Activated CD4-positive, alpha-beta T cell treated with anti-CD3 and anti-CD28 coated beads for 4 hours (primary cell): ENCODE measurements at places on chromosomes 5 and 9.

GRCh38 chr5:9020996-9021395 lies 524.9 kb downstream of the SEMA5A start:
- no peak for DNase-seq

GRCh38 chr5:135438636-135439221 lies 8.4 kb downstream of the DCANP1 start:
- DNase-seq, result no peak

DNA sequence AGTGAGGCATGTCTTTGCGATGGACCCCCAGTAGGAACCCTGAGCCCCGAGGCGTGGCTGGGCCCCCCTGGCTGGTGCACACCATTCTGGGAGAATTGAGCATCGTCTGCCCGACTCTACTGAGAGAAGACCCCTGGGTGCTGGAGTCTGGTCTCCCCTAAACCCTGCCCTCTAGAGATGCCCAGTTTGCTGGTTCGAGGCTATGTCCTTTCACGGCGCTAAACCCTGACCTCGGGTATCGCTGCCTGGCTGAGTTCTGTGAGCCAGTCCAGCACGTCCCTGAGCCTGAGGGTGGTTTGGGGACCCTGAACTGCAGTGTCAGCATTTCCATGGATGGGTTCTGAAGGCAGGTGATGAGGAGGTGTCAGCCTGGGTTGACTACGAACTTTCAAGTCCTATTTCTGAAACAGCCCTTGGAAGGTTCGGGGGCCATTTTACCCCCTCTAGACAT lies 128.8 kb downstream of the RXRA start:
- DNase-seq, result no peak

DNA sequence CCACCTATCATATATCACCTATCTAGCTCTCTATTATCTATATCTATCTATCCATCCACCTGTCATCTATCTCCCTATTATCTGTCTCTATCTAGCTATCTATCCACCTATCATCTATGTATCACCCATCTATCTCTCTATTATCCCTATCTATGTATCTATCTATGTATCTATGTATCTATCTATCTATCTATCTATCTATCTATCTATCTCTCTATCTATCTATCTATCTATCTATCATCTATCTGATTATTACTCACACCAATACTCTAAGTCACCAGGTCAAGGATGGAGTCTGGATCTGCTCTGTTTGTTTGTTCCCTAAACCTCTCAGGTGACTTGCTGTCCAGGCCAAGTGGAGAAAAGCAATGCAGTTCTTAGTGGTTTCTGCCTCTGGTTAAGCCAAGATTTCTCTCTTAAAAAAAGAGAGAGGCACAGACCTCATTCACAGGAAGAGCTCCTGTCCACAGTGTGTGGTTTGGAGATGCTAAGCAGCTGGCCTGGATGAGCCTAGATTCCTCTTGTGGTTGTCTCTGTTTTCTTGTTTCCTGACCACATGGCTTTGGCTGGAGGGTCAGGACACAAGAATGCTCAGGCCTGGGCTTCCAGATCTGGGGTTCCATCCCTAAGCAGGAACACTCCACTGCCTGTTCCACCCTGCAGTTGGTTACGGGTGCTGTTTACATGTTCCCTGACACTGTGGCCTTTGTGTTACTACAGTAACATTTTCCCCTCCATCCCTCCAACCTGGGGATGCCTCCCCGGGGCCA lies 133.4 kb downstream of the PHF2 start:
- no peak for DNase-seq

DNA sequence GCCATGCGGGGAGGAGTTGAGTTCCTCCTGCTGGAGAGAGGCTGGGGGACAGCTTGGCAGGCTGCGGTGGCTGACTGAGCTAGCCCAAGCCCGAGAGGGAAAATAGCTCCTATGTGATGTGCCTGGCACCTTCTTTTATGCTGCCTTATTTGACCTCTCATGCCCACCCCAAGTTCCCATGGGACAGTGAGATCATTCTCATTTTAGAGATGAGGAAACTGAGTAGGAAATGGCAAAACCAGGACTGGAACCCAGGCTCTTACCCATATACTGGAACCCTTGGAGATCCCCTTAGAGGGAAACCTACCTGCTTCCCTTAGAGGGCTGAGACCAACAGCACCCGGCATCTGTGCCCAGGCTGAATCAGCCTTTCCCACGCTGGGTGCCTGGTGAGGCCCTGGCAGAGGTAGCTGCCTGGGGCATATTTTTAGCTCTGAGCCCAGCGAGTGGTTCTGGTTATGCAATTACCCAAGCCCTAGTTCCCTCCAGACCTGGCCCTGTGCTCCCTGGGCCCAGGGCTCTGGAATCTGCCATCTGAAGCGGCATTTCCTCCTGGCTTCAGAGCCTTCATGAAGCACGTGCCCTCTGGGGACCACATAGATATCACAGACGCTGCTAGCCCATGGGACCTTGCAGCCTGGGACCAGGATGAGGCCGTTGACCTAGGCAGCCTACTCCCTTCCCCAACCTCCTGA lies 23.6 kb downstream of the COL27A1 start:
- no peak for DNase-seq

- no peak for DNase-seq
Measured at GRCh38 chr9:136868644-136869043, 2.5 kb upstream of the EDF1 start.

GRCh38 chr9:133773889-133774655 lies 35.9 kb upstream of the SARDH start:
- DNase-seq, result no peak

DNA sequence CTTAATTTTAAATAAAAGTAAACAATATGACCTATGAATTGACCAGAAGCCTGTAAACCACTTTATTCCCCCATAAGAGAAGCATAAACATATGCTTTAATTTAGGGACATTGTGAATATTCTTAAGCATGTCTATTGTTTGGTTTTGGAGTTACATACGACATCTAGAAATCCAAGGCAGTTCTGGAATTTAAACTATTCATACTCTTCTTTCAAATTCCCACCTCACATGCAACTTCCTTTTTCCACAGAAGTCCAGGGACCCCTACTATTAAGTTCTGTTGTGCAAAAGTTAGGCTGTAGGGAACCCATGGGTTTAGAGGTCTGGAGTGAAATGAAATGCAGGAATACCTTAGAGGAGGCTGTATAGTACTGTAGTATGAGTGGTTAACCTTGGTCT lies 2.1 kb downstream of the RIC1 start:
- no peak for DNase-seq

DNA sequence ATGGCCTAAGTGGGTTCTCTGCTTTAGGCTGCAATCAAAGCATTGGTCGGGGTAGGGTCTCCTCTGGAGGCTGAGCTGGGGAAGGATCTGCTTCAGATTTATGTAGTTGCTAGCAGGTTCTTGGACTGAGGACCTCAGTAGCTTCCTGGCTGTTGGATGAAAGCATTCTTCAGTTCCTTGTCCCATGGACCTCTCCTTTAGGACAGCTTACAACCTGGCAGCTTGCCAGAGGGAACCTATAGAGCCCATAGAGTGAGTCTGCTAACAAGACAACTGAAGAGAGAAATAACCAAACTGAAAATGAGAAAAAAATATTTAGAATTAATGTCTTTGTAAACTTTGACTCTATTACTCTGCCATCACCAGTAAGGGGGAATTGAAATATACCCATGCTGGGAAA lies 12.4 kb downstream of the MRPS30 start:
- no peak for DNase-seq

DNA sequence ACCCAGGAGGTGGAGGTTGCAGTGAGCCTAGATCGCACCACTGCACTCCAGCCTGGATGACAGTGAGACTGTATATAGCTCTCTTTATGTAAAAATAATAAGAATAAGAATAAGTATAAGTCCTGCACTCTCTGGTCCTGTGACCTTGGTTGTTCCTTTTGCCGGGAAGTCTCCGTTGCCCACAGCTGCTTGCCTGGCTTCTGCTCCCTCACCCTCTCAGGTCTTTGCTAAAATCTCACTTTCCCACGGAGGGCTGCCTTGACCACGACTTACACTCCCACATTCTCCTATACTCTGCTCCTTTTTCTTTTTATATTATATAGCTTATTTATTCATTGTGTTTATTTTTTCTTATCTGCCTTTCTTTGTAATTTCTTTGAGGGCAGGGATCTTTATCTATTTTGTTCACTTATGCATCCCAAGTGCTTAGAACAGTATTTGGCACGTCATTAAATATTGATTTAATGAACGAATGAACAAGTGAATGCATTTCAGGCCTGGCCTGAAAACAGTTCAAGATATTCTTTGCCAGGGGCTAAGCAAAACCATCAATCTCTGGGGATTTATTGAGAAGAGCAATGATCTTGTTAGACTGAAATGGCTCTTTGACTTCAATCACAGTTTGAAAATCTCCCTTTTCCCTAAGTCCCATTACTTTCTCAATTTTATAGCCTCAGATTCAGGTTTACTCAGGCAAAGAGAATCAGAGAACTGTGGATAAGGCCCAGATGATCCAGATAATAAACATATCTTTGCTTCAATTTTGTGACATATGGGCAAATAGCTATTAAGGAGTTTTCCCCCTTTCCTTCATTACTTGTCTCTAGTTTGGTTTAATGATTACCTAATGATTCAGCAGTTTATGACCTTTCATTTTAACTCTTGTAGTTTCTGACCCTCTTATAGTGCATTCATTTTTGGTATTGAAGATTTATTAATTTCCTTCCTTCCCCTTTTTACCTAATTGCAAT lies 60.8 kb upstream of the TMC1 start:
- no peak for DNase-seq

DNA sequence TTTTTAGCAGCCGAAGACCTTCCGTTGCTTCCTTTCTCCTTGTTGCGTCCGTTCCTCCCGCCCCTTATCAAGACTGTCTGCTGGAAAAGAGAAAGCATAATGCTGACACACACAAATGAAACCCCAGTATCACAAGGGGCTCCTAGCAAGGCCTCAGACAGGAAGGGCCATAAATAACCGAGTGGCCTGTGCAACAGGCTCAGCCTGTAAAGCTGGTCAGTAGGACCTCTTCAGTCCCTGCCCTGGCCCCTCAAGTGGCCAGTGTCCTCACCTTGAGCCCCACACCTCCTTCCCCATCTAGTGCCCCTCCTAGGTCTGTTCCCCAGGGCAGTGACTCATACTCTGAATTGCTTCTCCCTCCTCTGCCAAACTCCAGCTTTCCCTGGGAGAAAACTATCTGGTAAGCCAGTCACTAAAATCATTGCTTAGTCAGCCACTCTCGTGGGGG lies 174.6 kb upstream of the IL12B start:
- no peak for DNase-seq

- DNase-seq, result no peak
Measured at GRCh38 chr5:106172681-106173532, 1497.8 kb downstream of the EFNA5 start.
